ENCODE measurements at places on chromosomes 3 and 15.

- DNase-seq, result no peak
Observed at GRCh38 chr15:60737217-60737616, 258.3 kb upstream of the ICE2 start.

GRCh38 chr3:60217156-60217911 lies 1033.9 kb downstream of the FHIT start:
- no peak for DNase-seq

- peak; percentile 82 for DNase-seq
Observed at GRCh38 chr3:124263168-124263567, 271.2 kb upstream of the ROPN1 start.

DNA sequence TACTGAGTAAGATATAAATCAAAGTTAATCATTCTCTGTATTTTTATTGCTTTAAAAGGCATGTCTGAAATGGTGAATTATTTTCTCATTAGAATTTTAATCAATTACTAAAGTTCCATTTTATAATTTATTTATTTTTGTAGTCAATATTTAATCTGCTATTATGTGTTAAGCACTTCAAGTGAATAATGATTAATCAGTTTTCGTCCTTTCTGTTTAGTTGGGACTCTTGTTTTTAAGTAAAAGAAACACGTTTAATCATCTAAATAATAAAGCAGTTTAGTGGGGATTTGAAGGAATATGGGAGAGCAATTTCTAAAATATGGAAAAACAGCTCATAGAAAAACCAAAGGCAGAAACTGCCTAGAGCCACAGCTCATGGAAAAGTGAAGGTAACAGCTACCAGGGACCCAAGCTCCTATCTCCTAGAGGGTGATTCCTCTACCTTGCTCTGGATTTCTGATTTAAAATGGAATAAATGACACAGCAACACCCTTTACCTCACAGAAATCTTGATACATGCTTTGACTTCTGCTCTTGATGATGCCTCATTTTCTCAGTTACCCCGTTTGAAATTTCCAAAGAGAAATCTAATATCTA lies 28.0 kb upstream of the SUCNR1 start:
- DNase-seq, result no peak

DNA sequence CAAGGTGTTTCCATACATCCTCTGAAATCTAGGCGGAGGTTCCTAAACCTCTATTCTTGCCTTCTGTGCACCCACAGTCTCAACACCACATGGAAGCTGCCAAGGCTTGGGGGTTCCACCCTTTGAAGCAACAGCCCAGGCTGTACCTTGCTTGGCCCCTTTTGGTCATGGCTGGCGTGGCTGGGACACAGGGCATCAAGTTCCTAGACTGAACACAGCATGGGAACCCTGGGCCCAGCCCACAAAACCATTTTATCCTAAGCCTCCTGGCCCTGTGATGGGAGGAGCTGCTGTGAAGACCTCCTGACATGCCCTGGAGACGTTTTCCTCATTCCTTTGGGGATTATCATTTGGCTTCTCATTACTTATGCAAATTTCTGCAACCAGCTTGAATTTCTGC lies 739.0 kb upstream of the NECTIN3 start:
- no peak for DNase-seq

DNA sequence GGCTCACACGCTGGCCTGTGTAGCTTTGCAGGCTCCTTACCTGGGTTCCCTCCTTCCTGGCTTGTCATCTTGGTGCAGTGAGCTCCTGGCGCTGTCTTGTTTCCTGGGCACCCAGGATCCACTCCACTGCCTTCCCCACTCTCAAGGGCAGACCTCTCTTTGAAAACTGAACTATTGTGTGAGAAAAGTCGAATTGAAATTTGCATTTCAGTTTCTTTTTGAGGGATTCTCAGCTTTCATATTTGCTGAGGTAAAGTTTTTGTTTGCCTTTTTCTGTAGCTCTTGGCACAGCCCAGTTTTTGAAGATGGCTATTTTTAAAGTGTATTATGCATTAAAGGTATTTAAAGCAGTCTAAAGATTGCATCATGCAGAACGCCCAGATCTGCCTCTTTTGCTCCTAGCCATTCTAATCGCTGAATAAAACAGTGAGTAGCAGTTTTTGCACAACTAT lies 70.1 kb downstream of the CCK start:
- no peak for DNase-seq

DNA sequence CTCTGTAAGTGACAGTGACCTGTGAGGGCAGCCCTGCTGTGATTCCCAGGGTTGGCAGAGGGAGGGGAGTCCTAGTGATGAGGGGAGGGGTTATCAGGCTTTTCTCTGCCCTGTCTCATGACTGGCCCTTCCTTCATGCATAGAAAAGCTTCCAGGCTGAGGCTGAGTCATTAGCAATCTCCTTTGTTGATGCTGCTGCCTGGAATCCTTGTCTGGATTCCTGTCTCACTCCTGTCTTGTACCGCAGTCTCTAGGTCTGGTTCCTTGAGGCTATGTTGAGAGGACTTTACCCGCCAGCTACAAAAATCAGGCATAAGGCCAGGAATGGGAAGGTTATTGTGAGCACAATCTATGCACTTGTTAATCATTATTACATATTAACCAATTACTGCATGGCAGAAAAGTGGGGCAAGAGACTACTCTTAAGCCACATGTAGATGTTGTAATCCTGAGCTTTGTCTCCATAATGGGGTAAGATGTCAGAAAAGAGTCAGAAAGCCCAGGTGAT lies 7.2 kb downstream of the KLHL6 start:
- DNase-seq, result peak; percentile 91

GRCh38 chr15:100224206-100225185 lies 117.3 kb downstream of the ADAMTS17 start:
- peak; percentile 90 for DNase-seq

DNA sequence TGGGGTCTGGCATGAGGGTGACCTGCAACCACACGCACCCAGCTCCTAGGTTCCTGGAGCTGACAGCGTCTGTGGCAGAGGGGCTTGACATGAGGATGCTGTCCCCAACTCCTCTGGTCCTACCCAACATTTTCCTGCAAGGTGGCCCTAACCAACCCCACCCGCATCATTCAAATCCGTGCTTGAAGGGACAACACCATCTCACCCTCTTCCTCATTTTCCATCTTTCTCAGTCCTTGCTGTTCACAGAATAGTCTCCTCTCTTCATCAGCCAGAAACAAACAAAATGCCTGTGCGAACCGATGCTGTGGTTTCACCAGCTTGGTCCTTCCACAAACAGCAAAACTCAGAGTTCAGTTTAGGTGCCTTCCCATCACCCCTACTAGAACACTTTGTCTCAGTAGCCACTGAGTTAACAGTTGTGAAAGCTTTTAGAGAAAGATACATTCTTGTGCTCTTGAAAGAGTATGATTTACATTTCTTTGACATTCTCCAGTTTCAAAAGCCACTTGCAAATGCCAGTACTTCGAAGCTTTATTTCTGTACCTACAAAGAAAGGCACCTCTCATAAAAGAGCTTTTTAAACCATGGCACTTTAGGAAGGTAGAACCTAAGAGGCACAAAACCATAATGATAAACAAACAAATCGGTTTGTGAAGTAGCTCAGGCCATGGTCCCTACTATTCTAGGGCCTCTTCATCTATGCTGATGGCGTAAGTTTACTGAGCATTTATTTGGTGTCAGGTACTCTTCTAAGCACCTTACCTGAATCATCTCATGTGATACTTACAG lies 360.1 kb downstream of the SHQ1 start:
- no peak for DNase-seq

GRCh38 chr3:69322158-69322509 lies 63.8 kb downstream of the FRMD4B start:
- no peak for DNase-seq

DNA sequence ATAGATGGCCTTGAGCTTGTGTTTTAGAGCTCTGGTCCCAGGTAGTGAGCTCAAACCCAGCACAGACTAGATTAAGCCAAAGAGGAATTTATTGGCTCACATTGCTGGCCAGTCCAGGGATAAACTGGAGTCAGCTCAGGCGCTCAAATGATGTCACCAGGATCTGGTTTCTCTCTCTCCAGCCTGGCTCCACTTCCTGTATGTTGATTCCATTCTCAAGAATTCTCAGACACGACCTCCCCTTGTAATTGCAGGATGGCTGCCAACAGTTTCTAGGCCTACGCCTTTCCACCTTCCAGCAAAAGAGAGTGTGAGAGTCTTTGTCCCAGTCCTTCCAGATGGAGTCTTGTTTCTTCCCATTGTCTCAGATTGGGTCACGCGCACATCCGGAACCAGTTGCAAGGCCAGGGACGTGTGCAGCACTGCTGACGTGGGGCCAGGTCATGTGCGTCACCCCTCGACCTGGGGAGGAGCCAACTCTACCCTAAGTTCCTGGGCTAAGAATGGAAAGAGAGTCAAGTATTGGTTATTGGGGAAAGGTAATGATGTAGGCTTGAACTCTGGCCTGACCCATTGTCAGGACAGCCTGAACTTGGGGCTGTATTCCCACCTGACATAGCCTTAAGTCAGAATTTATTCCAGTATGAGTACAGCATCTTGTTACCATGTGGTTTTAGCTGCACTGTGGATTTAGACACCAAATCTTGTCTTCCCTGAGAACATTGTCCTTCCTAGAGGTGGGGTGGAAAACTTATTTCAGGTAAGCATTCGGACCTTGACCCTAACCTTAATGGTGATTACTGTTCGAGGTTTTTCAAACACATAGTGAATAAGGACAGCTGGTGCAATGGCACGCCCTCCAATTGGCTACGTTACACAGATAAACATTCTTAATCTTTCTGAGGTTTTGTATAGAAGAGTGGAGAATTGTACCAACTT lies 31.6 kb downstream of the CACNA1D start:
- DNase-seq, result no peak

DNA sequence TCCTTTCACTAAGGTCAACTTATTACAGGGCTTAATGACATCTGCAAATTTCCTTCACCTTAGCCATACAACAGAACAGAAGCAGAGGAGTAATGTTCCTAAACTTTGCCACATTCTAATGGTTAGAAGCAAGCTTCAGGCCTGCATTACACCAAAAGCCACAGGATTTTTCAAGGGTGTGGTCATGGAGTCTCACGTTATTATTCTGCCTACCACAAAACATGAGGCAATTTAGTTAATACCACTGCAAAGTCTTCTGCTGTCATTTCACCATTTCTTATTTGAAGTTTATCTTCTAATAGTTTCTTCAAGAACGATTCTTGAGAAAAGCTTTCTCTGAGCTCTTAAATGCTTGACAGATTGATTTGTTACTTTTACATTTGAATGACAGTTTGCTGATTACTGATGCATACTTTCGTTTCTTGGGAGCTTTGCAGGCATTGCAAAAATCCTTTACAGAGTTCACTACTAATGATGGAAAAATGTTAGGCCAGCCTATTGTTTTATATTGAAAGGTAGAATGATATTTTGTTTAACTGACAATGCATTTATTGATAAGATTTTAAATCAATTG lies 1257.1 kb downstream of the NSUN3 start:
- no peak for DNase-seq

GRCh38 chr15:81865850-81866537 lies 179.8 kb downstream of the MEX3B start:
- DNase-seq, result no peak

DNA sequence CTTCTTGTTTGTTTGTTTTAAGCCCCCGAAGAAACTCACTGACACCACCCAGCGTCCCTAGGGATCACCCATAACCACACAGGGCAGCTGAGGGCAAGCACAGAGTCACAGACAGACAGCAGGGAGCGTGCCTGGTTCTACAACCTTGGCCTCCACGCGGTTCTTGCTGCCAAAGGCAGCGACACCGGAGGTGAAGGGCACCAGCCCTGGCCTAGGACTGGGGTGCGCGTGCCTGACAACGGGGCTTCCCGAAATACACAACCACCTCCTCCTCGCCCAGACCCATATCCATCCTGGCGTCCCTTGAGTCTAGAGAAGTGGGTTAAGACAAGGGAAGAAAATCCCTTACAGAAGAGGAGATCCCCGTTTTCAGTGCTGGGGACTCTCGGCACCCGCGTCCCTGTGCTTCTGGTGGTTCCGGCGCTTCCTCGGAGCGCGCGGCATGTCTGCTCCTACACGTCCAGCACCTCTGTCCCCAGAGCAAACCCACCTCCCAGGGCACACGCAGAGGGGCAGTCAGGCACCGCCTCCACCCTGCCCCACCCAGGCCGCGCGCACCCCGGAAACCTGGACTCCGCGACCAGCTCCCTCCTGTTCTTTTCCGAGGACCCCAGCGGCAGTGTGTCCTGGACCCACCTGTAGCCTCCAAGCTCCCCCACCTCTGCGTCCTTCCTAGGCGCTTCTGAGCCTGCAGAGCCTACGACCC lies 911 bp downstream of the RFTN1 start:
- DNase-seq, result no peak

DNA sequence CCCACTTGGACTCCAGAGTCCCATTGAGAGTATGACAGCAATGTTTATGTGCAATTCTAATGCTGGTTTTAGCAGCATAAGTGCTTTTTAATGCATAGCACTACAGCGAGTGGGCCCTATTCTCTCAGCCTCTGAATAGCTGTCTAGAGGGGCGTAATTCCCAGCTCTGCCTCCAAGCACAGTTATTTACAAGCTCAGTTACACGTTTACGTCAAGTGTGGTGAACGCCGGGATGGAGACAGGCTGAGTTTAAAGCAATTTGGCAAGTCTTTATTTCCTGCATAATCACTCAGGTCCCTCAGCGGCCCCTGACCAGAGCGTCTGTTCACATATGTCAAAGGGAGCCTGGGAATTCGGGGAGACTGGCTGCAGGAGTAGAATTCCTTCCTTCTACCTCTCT lies 43.9 kb downstream of the SOX14 start:
- DNase-seq, result no peak

- DNase-seq, result no peak
Observed at GRCh38 chr3:116339441-116340028, 105.8 kb downstream of the LSAMP start.

- DNase-seq, result no peak
Observed at GRCh38 chr15:60323322-60323721, 74.5 kb downstream of the ANXA2 start.

DNA sequence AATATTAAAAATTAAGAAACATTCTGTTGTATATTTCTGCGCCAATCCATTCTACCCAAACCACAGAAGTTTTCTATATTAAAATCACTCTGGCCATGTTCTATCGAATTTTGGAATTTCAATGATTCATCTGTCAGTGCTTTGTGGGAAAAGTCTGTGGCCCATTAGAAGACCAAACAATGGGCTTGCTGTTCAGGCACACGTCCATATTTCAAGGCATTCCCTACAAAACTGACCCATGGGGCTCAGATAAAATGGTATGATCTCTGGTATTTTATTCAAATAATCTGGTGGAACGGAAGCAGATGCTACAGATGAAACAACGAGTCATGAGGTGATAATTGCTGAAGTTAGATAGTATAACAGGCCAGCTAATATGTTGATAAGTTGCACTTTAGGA lies 12.4 kb downstream of the NPHP3 start:
- no peak for DNase-seq

GRCh38 chr15:67080900-67081431 lies 15.6 kb downstream of the SMAD3 start:
- DNase-seq, result no peak

DNA sequence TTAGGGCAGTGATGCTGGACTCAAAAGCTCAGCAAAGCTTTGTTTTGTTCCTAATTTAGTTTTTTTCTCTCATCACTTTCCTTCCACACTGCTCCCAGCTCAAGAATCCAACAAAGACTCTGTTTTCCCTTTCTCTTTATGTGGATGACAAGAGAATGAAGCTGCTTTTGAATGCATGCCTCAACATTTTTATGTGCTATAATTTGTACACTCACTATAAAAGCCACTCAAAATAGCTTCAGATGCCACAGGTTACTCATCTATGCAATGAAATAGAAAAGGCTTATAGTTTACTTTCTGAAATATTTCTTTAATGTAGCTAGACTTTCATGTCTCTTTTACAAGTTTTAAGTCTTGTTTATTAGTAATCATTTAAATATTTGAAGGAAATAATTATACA lies 714.9 kb downstream of the OTOL1 start:
- no peak for DNase-seq

- no peak for DNase-seq
Observed at GRCh38 chr15:48273049-48273448, 58.2 kb upstream of the DUT start.

- DNase-seq, result no peak
Observed at GRCh38 chr3:158711886-158712285, 20.4 kb downstream of the RARRES1 start.

Measured in epithelial cell of prostate (primary cell).